ENCODE measurements at places on chromosomes 12 and 14.

DNA sequence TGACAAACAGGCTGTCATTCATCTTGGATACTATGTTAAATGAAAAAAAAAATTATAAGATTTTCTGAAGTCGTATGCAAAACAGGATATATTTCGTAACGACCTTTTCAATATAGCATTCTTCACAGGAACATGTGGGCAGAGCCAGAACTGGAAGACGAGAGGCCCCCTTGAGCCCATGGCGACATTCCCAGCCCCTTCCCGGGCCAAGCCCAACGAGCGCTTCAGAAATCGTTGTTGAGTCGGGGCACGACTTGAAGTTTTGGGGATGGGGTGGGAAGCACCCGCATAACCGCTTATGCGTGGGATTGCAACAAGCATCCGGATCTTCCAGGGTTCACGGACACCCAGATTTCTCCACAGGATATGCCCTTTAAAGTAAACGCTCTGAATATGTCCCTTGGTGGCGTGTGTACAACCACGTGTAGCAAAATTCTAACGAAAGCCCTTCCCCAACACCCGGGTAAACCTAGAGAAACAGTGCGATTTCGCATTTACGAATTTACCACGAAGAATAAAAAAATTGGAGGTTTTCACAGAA lies 736 bp downstream of the C14orf39 start:
- DNase-seq, result no peak

DNA sequence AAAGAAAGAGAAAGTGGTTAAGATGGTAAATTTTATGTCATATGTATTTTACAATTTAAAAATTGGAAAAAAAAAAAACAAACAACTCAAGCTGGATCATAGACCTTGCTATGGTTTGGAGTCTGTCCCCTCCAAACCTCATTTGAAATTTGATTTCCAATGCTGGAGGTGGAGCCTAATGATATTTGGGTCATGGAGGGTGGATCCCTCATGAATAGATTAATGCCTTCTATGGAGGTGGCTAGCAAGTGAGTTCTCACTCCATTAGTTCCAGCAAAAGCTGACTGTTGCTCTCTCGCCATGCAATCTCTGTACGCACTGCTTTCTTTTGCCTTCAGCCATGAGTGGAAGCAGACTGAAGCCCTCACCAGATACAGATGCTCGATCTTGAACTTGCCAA lies 22.2 kb upstream of the AP4S1 start:
- no peak for DNase-seq

DNA sequence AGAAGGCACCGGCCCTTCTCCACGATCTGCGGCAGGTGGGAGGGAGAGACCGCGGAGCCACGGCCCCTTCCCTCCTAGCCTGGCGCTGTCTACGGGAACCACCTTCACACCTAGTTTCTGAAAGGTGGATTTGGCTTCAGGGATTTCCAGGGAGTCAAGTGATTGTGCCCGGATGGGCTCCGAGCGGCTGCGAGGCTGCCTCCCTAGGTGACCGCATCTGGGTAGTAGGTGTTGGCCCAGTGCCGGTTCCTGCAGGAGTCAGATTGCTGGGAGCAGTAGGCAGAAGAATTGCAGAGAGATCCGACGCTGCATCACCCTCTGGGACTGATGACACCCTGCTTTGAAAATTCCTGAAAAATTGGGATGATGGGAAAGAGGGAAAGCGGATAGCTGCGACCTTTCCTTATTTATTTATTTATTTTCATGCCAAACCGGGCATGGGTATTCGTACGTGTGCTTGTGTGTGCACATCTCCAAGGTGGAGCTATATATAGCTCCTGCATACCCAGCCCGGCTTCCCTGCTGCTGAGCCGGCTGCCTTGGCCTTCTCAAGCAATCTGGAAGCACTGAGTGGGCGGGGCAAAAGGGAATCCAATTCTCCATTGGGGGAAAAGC lies 1.1 kb downstream of the CNTN1 start:
- DNase-seq, result peak; percentile 81

DNA sequence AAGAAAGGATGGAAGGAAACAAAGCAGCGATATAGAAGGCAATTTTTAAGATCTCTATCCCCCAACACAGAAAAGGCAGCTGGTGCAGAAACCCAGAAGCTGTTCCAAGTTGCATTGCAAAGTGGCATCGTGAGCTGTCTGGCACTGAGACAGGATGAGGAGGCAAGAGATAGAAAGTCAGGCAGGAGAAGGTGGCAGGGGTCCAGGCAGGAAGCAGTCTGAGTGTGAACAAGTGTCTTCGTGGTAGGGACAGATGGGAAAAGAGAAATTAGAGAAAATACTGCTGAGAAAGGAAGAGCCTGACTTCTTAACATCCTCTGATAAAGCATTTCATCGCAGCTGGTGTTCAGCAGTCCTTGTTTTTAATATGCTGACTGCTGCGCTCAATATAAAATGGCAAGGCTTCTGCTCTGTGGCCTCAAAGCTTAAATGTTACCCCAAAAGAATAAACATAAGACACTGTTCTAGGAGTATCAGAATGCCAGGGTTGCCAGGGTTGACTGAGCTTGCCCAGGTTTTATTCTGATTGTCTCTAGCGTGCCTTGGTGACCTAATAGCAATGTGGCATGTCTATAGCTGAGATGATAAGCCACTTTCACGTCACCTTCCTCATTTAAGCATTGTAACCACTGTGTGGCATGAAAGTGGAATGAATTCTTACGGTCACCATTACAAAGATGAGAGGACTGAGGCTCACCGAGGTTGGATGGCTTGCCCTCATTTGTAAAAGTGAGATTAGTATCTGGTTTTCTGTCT lies 397.6 kb downstream of the NUAK1 start:
- DNase-seq, result no peak

- DNase-seq, result peak; percentile 66
These were observed 28.7 kb upstream of the PLD4 start for GRCh38 chr14:104895786-104896661.

DNA sequence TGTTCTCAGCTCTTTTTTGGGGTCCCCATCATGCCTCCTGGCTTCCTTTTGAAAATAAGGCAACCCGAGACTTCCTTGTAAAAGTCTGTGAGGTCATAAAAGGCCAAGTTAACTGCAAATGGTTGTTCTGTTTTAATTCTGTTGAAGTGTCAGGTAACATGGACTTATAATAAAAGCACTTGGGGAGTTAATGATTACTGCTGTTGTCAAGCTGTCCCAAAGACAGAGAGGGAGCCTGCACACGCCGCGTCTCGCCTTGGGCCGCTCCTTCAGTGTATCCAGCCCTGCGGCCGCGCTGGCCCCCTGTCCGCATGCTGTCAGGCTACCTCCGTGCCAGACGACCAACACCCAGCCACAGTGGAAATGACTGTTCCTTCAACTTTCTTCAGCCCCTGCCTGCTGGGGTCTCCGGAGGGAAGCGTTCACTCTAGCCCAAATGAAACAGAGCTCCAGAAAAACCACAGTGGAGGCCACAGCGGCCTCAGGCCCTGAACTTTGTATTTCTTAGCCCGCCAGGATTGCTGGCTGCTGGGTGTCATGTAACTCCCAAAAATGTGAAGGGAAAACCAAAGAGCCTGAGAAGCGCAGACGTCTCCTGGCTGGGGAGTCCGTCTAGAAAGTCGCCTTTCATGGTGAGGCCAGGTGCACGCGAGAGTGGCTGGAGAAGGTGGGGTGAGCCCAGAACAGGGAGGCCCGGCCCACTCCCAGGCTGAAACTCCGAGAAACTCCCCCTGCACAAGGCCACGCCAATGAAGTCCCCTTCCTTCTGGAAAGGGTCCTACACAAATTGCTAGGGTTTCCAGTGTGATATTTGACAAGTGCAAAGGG lies 189.1 kb downstream of the ZFP36L1 start:
- no peak for DNase-seq

GRCh38 chr14:31196839-31197492 lies 10.6 kb downstream of the HECTD1 start:
- no peak for DNase-seq

GRCh38 chr12:103114296-103115055 lies 157.0 kb downstream of the ASCL1 start:
- no peak for DNase-seq

DNA sequence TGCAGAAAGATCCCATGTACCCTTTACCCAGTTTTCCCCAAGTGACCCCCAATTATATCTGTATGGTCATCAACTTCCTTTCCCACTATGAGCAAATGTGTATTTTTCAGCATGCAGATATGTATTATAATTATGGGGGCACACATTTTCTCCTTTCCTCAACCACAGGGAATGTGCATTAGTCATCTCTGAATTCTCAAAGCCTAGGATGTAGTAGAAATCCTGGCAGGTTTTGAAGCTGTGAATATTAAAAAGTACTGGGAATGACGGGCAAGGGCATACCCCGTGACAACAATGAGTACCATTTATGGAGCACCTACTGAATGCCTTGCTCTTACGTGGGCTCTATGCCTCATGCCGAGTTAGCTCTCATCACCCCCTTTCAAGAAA lies 71.5 kb downstream of the VWF start:
- no peak for DNase-seq

DNA sequence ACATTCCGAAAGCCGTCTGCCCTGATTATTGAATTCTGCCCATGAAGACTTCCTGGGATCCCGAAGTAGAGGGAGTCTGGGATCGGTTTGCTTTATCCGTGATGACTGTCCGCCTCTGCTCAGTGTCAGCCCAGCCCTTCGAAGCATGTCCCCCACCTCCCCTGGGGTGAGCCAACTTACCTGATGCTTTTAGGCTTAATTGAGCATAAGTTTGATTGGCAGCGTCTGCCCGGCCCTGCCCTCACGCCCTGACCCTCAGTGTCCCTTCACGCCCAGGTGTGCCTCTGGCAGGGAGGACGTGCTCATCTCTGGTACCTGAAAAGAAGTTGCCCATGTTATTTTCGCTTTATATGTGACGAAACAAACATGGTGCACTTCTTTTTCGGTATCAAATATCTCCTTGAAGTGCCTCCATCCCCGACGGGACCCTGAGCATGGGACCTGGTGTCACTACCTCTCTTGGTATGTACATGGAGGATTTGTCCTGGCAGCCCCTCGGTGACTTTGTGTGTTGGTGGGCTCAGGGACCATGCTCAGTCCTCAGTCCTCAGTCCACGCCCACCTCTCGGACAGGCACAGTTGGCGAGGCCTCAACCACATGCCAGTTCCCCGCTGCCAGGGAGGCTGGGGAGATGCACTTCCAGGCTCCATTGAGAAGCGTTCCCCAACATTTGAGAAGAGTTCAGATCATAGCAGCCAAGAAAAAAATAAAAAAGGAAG lies 130.1 kb upstream of the RTL1 start:
- no peak for DNase-seq

DNA sequence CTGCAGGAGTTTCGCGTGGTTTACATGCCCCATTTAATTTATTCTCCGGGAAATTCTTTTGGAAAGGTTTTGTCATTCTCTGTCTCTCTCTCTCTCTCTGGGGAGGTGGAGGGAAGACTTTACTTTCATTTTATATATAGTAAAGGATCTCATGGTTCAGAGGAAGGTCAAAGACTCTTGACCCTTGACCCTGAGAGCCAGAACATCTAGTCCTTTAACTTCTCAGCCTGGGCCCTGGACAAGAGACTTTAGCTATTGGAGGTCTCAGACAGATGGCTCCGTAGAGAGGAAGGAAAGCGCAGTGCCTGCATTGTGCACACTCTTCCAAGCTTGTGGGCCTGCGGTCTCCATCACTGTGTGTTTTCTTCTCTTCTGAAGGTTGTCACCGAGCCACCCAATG lies 43.7 kb downstream of the CCDC92 start:
- DNase-seq, result no peak

DNA sequence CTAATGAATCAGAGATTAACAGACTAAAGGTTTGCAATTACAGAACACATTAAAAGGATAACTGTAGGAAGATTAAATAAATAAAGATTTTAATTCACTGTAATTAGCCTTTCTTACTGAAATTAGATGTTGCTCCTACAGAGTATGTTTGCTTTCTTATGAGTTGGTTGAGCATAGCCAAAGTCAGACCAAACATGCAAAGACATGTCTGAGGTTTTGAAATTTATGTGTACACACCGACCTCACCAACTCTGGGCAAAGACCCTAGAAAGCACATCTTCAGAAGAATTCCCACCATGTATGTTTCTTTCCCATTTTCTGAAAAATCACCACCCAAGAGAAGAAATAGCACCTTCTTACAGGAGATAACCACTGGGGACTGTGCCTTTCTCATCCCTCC lies 159.2 kb downstream of the PAX9 start:
- no peak for DNase-seq

- peak; percentile 14 for DNase-seq
These were observed 12.5 kb downstream of the IFNG-AS1 start for GRCh38 chr12:68001486-68002466.

- no peak for DNase-seq
These were observed 193.9 kb downstream of the PHETA1 start for GRCh38 chr12:111174961-111175345.

GRCh38 chr14:68679746-68680467 lies 113.0 kb downstream of the ZFP36L1 start:
- DNase-seq, result no peak

GRCh38 chr14:62694075-62694474 lies 351.2 kb downstream of the KCNH5 start:
- no peak for DNase-seq

GRCh38 chr14:69760810-69761209 lies 6.1 kb upstream of the SRSF5 start:
- DNase-seq, result no peak

GRCh38 chr14:22536853-22537338 lies 52.1 kb downstream of the DAD1 start:
- no peak for DNase-seq

DNA sequence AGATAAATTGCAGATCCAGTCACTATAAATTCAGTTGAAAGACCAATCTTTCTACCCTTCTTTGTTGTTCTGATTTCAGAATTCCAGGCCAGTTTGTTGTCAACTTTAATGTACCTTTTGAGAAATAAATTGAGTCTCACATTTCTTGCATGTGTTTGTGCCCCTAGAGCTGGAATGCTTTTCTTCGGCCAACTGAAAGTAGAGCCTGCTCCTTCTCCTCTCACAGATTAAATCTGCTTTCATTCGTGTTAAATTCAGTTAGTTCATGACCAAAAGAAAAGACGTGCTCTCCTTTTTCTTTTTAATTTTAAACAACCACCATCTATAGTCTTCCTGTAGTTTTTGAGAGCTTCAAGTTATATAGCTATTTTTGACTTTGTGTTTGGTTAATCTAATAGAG lies 22.9 kb downstream of the SOCS2 start:
- DNase-seq, result no peak

- no peak for DNase-seq
These were observed 58.3 kb downstream of the PRIMA1 start for GRCh38 chr14:93729993-93730392.

GRCh38 chr14:50785457-50786063 lies 45.4 kb downstream of the NIN start:
- DNase-seq, result no peak

- no peak for DNase-seq
These were observed 111.2 kb downstream of the MYRFL start for GRCh38 chr12:69936214-69936731.

DNA sequence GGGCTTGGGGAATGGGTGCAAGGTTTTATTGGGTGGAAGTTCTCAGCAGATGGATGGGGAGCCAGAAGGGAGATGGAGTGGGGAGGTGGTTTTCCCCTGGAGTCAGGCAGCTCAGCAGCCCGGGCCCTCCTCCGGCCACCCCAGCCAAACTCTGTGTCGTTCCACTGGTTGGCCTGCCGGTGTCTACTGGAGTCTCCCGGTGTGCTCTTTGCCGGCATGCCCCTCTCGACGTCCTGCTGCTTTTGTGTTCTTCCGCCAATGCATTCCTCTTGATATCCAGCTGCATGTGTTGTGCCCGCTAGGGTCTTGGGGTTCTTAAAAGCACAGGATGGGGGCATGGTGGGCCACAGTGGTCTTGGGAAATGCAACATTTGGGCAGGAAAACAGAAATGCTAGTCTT lies 72.8 kb downstream of the SEC23A start:
- no peak for DNase-seq

Measured in NCI-H2081 (cell line).